Thyroid gland (tissue), 4 donors: ENCODE measurements at places on chromosomes 2 and 18. TPM values are rescaled to one million over a fixed set of nuclear protein-coding genes. Genes with fewer than 3 reads are reported as not detected.
A peak's percentile ranks its signal among the peaks of the same experiment; 100 is the strongest.

The FAM161A gene
- 17.1 TPM for total RNA-seq

The CDKL4 gene
- total RNA-seq = 2.5 TPM

The MYCN gene
- total RNA-seq = 5.9 TPM

The SCYGR4 gene
- total RNA-seq = not detected

The NEB gene
- 16.4 TPM for total RNA-seq

DNA sequence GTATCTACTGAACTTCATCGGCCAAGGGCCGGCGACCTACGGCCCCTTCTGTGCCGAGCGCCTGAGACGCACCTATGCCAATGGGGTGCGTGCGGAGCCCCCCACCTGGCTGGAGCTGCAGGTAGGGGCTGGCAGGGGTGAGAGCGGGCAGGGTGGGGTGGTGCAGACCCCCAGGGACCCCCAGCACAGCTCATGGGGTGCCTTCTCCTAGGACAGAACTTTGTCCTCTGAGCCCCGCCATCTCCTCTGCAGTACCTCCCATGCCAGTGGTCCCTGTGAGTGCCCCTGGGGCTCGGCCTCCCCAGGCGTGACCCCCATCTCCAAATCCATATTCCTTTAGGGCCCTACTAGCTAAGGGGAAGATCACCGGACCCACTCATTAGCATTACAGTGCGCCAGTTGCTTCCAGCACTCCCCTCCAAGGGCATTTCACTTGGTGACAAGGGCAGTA lies 23.9 kb upstream of the GPR17 start:
- no peak overlapping the region for H3K27ac ChIP-seq
- no peaks in the 10 kb centered on the region for H3K27me3 ChIP-seq
- H3K4me3 ChIP-seq = no peak overlapping the region
- no peak for DNase-seq
- no peaks in the 10 kb centered on the region for H3K36me3 ChIP-seq

DNA sequence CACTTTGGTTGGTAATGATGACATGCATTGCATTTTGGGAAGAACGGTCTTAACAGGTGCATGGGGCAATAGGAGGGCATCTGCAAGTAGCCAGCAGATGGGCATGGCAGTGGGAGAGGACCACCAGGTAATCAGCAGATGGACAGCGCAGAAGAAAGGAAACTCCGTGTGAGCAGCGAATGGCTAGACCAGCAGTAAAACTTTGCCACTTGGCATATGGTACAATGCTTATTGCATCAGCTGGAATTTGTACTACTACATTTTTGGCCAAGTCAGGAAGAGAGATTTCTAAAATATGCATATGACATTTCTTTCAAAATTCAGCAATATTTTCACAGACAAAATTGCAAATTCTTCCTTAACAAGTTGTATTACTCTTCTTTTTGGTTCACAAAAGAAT lies 768.5 kb downstream of the LRP1B start:
- H3K4me3 ChIP-seq = no peak overlapping the region
- H3K36me3 ChIP-seq = no peaks in the 10 kb centered on the region
- no peaks in the 10 kb centered on the region for H3K4me1 ChIP-seq
- DNase-seq = no peak
- H3K27me3 ChIP-seq = no peaks in the 10 kb centered on the region

DNA sequence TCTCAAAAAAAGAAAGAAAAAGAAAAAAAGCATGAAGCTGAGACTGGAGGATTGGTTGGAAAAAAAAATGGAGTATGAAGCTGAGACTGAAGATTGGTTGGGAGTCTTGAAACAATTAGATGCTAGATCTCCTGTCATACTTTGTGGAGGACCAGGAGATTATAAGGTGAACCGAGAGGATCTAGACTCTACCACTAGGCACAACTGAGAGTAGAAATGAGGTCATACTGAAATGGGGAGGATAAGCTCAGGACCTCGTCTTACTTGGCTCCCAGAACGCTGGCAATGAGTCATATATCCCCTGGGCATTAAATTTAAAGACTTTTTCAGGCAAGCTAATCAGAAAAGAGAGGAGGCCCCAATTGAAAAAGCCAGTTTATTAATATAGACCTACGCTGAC lies 3.3 kb upstream of the ORC2 start:
- no peaks in the 10 kb centered on the region for H3K27me3 ChIP-seq
- H3K27ac ChIP-seq = no peak overlapping the region
- DNase-seq = no peak

DNA sequence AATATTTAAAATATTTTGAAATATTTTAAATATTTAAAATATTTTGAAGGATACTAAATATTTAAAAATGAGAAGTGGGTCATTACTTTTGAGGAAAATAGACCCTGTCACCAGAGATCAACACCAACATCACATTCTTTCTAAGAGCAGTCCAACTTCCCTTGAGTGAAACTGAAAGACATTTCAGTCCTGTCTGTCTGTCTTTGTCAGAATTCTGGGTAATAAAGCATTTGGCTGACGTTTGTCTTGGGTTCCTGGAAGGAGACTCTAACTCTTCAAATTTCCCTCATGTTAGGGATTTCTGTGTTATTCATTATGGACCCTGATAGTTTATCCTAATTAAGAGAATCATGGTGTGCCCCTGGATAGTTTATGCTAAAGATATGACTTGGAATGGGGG lies 32.8 kb downstream of the TTC21B start:
- H3K27ac ChIP-seq = no peak overlapping the region
- H3K4me3 ChIP-seq = no peak overlapping the region
- H3K4me1 ChIP-seq = no peaks in the 10 kb centered on the region
- no peaks in the 10 kb centered on the region for H3K27me3 ChIP-seq
- no peak for DNase-seq

DNA sequence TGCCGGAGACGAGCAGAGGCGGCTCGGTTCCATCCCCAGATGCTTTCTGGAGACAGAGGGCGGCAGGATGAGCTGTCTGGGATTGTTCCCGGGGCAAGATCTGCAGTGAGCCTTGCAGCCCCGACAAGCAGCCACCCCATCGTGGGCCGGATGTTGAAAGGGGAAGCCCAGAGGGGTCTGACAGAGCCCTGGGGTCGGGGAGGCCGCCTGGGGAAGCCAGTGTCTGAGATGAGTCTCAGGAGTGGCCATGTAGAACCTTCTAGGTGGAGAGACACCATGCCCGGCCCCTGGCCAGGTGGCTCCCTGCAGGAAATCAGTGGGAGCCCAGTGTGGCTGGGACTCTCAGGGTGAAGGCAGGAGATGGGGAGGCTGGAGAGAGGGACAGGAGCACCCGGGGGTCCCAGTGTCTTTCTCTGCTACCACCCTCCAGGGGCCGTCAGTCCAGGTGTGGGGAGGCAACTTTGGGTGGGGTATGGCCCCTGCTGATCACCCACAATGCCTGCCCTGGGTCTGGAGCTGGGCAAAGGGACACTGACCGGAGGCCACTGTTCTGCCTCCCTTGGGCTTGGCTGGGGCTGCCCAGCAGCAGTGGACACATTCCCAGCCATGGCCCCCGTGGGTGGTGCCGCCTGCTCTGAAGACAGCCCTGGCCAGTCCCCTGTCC lies 128.3 kb upstream of the HS6ST1 start:
- peaks cover 8% of the 10 kb centered on the region for H3K4me1 ChIP-seq
- no peaks in the 10 kb centered on the region for H3K36me3 ChIP-seq
- H3K4me3 ChIP-seq = no peak overlapping the region
- no peaks in the 10 kb centered on the region for H3K27me3 ChIP-seq

DNA sequence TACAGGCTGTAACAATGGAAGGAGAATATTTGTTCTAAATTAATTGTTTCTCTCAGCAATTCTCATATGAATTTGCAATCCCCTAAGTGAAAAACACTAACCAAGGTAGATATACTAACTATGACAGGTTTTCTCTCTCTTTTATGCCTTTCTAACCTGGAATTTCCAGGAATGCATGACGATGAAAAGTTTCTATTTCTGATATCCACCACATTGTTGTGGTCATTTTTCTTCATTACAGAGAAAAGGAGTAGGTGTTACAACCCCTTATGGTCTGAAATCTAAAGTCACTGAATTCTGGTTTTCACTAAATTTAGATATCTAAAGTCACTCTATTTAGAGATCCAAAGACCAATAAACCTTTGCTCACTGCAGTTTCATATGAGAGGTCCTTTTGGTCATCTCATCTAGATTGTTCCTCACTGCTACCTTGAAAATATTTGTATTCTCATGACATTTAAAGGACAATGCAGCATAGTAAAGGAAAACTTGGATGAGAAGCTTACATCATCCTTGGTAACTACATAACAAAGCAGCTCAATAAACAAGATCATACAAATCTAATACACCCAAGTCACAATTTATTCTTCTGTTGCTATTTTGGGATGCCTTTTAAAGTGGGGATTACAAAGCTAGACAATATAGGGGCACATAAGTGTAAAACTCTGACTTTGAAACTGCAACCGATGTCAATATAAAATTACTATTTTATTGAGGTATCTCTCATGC lies 85.8 kb downstream of the TCF4 start:
- H3K27me3 ChIP-seq = no peaks in the 10 kb centered on the region
- H3K36me3 ChIP-seq = no peaks in the 10 kb centered on the region

DNA sequence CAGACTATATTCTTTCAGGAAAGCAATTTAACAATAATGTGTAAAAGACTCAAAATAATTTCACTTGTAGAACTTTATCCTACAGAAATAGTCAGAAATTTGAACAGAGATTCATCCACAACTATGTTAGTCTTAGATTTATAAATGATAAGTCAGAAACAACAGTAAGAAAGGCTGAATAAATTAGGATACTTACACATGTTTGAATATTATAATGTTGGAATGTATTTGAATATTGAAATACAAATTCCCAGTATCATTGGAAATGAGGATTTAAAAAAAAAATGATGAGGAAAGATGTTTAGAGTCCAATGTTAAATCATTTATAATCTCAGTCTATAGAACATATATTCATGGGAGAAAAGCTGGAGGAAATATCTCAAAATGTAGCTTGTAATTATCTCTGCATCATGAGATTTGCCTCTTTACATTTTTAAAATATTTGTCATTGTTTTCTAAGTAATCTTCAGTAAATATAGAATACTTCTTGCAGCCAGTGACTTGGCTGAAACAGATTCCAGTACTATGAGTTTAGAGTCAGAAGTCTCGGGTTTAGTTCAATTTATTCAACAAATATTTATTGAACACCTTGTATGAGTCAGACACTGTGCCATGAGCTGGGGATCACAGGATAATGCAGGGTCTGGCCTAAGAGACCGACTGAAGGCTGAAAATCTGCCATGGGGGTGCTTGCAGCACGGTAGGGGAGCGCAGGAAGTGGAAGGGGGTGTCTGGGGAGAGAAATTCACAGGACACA lies 32.3 kb downstream of the CXCR4 start:
- H3K27me3 ChIP-seq = no peaks in the 10 kb centered on the region
- H3K4me1 ChIP-seq = no peaks in the 10 kb centered on the region
- no peak for DNase-seq
- H3K27ac ChIP-seq = no peak overlapping the region

DNA sequence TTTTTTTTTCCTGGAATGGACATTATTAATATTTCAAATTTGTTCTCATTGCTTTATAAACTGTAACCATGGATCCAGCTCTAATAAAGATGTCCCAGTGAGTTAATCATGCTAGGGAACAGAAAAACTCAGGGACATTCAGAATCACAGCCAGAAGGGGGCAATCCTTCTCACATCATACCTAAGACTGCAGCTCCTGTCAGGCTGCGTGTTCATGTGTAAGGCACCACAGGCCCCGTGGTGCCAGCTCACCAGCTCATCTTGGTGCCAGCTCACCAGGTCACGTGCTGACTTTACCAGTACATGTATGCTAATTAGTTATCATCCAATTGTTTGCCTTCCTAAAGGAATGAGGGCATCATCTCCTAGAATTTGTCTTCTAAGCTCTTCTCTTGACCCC lies 84.7 kb upstream of the NEDD4L start:
- no peaks in the 10 kb centered on the region for H3K36me3 ChIP-seq
- DNase-seq = peak; percentile 30
- no peak overlapping the region for H3K27ac ChIP-seq
- peaks cover 16% of the 10 kb centered on the region for H3K4me1 ChIP-seq

DNA sequence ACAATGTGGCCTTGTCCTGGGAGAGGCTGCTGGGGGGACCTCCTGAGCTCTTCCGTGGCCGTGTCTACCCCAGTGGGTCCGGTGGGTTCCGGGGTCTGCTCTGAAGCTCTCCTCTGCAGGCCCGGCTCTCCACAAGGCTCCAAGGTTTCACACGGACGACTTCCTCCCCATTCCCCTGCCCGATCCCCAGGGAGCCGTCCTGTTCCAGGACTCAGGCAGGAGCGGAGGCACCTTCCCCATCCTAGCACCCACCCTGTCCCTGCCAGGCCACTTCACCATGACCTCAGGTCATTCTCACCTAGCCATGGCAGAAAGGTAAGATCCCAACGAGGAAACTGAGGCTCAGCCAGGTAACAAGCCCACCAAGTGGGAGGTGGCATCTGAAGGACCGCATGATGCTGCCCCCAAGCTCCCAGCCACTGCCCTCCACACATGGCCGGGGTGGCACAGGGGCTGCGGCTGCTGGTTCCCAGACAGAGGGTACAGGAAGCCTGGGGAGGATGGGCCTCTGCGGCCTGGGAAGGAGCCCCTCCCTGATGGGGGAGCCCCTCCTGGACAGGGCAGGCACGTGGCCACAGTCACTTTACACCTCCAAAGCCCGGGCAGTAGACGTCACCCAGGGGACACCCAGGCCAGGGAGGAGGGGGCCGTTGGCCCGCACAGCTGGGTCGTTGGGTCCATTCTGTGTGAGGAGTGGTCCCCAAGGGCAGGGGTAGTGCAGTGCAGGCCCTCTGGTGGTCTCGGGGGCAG lies 274.0 kb downstream of the NDUFA10 start:
- H3K36me3 ChIP-seq = no peaks in the 10 kb centered on the region
- no peak overlapping the region for H3K4me3 ChIP-seq
- no peaks in the 10 kb centered on the region for H3K27me3 ChIP-seq
- no peak for DNase-seq
- H3K4me1 ChIP-seq = no peaks in the 10 kb centered on the region
- H3K27ac ChIP-seq = no peak overlapping the region

DNA sequence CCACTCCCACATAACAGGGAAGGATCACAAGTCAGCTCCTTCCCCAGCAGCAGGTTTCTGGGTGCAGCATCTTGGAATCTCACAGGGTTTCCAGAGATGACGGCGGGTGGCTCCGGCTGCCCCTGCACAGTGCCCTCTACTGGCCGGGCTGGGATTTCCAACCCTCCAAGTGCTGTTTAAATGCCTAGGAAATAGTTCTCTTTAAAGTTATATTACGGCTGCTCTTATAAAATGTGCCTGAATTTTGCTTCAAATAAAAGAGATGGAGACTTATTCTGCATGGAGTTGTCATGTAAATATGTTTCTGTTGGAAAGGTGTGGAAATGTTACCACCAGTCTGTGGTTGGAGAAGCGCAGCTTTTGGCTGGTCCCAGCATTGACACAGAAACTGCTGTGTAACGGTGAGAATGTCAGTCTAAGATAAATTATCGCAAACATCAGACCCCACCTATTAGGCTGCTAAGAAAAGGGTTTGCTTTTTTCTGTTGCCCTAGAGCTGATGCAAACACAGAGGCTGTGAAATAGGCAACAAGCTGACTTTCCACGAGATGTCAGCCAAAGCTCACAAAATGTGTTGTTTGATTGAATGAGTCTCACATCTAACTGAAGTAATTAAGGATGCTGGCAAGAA lies 3.3 kb upstream of the HJURP start:
- no peak overlapping the region for H3K27ac ChIP-seq
- peaks cover 7% of the 10 kb centered on the region for H3K4me1 ChIP-seq
- H3K27me3 ChIP-seq = no peaks in the 10 kb centered on the region
- no peak for DNase-seq
- H3K36me3 ChIP-seq = no peaks in the 10 kb centered on the region
